ENCODE measurements at places on chromosomes 1 and 21.

DNA sequence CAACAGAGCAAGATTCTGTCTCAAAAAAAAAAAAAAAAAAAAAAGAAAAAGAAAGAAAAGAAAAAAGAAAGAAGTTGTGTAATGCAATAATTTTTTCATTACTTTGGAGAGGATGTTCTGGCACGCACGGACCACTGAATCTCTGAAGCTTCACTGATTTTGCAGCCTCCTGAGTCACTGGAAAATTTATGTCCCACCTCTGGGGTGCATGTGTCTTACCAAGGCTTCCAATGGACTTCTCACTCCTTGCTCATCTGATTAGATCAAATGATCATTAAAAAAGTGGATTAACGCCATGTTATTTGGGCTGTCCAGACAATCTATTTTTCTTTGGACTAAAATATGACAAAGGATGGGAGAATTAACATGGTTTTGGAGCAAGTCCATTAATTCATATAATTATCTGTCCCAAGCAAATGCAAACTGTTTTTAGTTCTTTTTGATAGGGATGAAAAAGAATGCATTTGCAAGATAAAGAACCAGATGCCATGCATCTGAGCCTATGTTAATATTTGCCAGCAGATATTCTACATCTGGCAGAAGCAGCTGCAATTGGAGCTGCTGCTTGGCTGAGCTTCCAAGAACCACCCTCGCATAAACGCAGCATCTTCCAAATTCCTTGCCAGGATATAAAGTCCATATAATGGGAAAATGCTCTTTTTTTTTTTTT, 10.1 kb upstream of the MAP1LC3C start:
- no peak for DNase-seq

DNA sequence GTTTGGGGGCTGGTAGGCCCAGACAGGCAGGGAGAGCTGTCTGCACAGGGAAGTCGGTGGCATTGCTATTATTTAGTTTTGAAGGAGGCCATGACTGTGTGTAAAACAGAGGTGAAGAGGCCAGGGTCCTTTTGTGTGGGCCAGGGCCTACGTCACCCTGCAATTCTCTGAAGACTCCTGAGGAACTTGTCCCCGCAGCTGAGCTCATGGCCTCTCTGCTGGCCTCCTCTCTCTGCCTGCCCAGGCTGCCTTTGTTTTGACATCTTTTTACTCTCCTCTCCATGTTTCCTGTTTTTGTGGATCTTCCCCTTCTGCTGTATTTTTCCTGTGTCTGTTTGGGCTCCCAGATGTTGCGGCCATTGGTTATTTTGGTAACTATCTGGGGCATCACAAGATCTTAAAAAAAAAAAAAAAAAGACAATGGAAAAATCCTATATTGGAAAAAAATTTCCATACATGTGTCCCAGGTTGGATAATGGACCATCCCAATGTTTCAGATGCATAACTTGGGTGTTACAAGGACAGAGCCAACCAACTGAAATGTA, 280.7 kb downstream of the RPS6KC1 start:
- no peak for DNase-seq

GRCh38 chr1:32404946-32405345, 10.7 kb upstream of the BSDC1 start:
- no peak for DNase-seq

DNA sequence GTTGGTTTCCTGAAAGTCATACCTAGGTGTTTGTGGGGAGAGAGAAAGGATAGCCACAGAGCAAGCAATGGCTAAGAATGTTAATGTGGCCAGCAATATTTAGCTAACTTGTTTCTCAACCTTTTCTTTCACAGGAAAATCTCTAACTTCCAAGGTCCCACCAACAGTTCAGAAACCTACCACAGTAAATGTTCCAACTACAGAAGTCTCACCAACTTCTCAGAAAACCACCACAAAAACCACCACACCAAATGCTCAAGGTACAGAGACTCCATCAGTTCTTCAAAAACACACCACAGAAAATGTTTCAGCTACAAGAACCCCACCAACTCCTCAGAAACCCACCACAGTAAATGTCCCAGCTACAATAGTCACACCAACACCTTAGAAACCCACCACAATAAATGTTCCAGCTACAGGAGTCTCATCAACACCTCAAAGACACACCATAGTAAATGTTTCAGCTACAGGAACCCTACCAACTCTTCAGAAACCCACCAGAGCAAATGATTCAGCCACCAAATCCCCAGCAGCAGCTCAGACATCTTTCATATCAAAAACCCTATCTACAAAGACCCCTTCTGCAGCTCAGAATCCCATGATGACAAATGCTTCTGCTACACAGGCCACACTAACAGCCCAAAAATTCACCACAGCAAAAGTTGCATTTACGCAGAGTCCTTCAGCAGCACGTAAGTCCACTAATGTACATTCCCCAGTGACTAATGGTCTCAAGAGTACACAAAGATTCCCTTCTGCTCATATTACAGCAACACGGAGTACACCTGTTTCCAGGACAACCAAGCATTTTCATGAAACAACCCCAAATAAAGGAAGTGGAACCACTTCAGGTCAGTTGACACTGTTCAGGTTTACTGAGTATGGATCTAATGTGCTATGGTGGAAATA, 15.3 kb downstream of the CD55 start:
- DNase-seq: peak; percentile 11

GRCh38 chr1:161089251-161089924, at the start of gene NECTIN4:
Gene NECTIN4 (minus strand): TSS chr1:161089558. CDS start chr1:161089296, 262 bp downstream.
- DNase-seq: no peak

- DNase-seq: no peak
Observed at GRCh38 chr1:195096051-195096521, 1512.2 kb downstream of the KCNT2 start.

DNA sequence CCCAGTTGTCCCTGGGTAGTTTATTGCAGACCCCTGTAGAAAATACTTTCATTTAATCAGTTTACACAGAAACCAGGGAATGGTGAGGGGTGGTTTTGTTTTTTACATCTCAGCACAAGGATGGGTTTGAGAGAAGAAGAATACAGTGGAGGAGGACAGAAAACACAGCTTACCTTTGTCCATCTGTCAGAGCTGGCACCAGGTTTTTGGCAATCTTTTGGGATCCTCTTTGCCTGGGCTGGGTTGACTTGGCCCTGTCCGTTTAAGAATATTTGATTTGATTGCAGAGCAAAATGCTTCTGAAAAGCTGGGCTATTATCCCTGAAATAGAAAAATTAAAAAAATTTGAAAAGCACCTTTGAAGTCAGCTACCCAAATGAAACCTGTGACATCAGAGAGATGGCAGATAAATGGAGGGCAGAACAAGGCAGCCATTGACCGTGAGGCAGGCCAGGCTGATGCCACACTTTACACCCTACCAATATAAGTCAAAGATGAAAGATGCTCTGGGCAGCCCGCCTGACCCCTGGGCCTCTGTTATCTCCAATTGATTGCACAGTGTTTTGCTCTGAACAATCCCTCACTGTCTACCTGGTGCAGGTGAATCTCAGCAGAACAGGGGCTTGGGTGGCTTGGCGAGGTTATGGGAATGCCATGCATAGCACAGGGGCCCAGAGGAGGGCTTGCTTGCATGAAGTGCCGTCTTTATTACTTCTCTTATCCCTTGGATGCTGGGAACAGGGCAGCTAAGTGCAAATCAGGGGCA, 218.8 kb downstream of the LMX1A start:
- no peak for DNase-seq
